Activated naive CD8-positive, alpha-beta T cell treated with anti-CD3 and anti-CD28 coated beads, Interleukin-2, amount 50 U/mL, for 24 hours (primary cell): ENCODE measurements at places on chromosomes 7 and 10.

GRCh38 chr10:29734962-29735627, 100.3 kb upstream of the SVIL start:
- peak; percentile 59 for DNase-seq
- peak overlapping the region; percentile 83 for H3K4me3 ChIP-seq
- peaks cover 17% of the 10 kb centered on the region for H3K27me3 ChIP-seq

GRCh38 chr10:19325581-19325980, 277.0 kb downstream of the MALRD1 start:
- no peaks in the 10 kb centered on the region for H3K4me1 ChIP-seq
- H3K36me3 ChIP-seq, result no peaks in the 10 kb centered on the region
- DNase-seq, result no peak
- H3K4me3 ChIP-seq, result no peak overlapping the region
- H3K27me3 ChIP-seq, result no peaks in the 10 kb centered on the region
- no peak overlapping the region for H3K27ac ChIP-seq

- DNase-seq, result no peak
- H3K4me1 ChIP-seq, result peaks cover 59% of the 10 kb centered on the region
- H3K27ac ChIP-seq, result peak overlapping the region; percentile 99
- H3K27me3 ChIP-seq, result peaks cover 2% of the 10 kb centered on the region
- H3K4me3 ChIP-seq, result peak overlapping the region; percentile 98
Measured at GRCh38 chr7:108568801-108569380, 615 bp downstream of the THAP5 start.

DNA sequence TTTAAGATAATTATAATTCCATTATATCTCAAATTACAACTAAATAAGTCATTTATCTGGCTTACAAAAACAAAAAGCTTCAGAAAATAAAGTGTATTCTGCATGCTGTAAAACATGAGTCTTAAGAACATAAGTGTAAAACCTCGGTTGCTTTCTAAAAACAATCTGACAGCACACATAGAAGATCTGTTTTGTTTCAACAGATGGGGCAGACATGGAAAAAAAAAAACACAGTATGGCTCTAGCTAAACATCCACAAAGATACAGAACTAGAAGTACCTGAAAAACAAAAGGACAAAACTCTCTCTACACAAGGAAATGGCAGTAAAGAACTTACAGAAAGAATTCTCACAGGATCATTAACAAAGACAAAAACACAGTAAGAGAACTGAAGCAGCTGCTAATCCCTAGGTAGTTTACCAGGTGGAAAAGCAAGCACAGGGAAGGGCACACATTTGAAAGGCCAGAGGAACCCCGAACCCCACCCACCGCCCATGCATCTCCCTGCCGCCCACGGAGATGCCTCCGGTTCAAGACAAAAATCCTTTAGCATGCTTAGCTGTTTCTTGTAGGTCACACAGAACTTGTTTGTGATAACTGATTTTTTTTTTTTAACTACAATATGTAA, 42.5 kb downstream of the DLD start:
- H3K27ac ChIP-seq, result no peak overlapping the region
- no peak for DNase-seq
- peaks cover 5% of the 10 kb centered on the region for H3K36me3 ChIP-seq
- H3K4me3 ChIP-seq, result no peak overlapping the region
- H3K4me1 ChIP-seq, result peaks cover 12% of the 10 kb centered on the region

DNA sequence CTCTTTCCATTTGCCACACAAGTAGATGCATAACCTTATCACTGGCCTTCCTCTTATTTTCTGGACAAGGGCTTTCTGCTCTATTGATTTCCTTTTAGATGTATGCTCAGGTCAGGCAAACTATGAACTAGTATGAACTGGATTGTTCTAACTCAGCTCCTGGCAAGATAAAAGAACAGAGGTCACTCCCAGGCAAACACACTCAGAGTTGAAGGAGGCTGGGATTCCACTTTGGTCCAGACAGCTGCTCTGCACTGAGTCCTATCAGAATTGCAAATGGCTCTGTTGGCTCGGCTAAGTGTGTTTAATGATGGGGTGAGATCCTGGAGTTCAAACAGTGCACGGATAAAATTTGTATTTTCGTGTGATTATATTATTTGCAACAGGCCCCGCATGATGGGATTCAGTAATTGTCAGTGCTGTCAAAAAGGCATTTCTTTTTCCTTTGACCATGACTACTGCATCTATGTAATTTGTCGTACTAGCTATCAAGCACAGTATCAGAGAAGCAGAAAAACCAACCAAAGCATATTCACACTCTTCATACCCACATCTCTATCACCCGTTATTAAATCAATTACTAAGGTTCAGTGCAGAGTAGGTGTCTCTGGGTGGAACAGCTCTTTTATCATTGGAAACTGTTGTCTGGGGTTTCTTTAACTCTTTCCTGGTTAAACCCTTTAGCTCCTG, 288.1 kb upstream of the PRKCQ start:
- no peaks in the 10 kb centered on the region for H3K36me3 ChIP-seq
- peaks cover 6% of the 10 kb centered on the region for H3K4me1 ChIP-seq
- no peak for DNase-seq
- no peak overlapping the region for H3K4me3 ChIP-seq

DNA sequence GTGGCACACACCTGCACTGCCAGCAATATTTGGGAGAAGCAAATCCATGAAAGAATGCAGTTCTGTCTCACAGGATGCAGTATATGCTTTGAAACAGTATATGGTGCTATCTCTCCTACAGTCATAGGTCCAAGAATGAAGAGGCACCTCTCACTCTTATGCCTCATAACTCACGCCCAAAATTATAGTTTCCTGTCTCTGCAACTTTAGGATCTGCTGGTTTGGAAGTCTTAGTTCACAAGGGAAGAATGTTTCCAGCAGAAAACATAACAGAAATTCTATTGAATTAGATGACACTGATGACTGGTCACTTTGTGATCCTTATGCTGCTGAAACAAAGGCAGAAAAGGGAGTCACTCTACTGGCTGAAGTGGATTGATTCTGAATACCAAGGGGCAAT, 5.7 kb downstream of the C10orf67 start:
- H3K27me3 ChIP-seq, result no peaks in the 10 kb centered on the region
- H3K4me3 ChIP-seq, result no peak overlapping the region
- H3K27ac ChIP-seq, result no peak overlapping the region
- DNase-seq, result no peak
- no peaks in the 10 kb centered on the region for H3K36me3 ChIP-seq
- H3K4me1 ChIP-seq, result peaks cover 79% of the 10 kb centered on the region

DNA sequence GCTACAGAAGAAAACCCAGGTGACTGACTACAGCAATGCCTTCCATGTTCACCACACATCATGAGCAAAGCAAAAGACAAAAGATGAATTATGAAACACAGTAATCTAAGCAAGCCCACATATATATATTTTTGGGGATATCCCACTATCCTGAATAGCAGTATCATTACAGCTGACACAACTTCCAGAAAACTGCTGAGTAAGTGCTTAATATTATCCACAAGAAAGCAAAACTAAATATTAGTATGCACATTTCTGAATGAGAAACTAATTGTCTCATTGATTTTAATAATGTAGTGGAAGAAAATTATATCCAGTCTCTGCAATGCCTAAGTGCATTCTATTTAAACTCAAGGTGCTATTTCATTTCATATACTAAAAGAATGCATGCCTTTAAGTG, 14.5 kb upstream of the SLC35G1 start:
- no peaks in the 10 kb centered on the region for H3K4me1 ChIP-seq
- no peak overlapping the region for H3K27ac ChIP-seq
- H3K36me3 ChIP-seq, result no peaks in the 10 kb centered on the region
- H3K27me3 ChIP-seq, result peaks cover 22% of the 10 kb centered on the region
- DNase-seq, result no peak
- H3K4me3 ChIP-seq, result no peak overlapping the region

DNA sequence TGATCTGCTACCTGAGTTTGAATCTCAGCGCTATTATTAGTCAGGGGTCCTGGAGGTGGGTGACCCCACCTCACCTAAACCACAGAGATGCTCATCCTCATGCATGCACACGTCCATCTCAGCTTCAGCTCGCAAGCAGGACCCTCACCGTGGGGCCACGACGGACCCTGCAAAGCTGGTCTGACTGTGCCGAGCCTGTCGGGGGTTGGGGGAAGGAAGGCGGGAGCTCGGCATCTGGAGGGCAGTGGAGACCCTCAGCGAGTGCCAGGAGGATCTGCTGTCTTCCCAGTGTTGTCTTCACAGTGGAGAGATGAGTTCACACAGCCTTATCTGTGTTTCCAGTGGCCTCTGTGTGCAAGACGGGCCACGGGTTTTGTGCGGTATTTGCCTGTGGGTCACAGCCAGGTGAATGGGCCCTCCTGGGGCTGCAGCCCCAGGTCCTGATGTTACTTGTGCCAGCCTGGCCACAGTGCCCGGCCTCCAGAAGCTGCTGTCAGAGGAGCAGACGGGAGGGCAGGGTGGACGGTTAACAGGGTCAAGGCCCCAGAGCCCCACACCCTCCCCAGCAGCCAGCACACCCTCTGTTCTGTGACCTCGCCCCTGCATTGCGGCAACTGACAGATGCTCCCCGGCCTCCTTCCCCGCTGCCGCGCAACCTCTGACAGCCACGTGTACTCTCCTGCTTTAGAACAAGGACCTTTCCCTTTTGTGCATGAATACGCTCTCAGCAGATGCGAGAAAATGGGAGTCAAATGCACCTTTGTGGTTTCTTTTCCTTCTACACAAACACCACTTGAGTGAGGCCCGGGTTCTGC, 528.8 kb downstream of the DNAJB6 start:
- H3K4me1 ChIP-seq, result no peaks in the 10 kb centered on the region
- DNase-seq, result no peak
- no peaks in the 10 kb centered on the region for H3K27me3 ChIP-seq
- H3K36me3 ChIP-seq, result no peaks in the 10 kb centered on the region

DNA sequence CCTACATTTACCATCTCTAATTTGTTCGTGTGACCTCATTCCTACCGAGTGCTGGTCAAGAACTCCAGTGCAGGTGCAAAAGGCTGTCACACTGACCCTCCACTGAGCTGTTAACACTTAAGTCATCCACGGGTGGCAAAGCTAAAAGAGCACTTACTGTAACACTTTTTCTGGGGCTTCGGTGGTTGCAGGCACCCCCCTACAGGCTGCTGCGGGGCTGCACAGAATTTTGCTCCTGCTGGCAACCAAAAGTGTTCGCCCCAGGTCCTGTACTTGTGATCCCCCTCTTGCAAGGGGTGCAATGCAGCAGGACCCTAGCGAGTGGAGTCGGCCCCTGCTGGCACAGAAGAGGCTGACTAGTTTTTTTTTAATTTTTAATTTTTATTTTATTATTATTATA, 298.9 kb upstream of the CNTNAP2 start:
- H3K27me3 ChIP-seq, result no peaks in the 10 kb centered on the region
- DNase-seq, result no peak
- H3K4me1 ChIP-seq, result no peaks in the 10 kb centered on the region
- H3K4me3 ChIP-seq, result no peak overlapping the region
- no peak overlapping the region for H3K27ac ChIP-seq

DNA sequence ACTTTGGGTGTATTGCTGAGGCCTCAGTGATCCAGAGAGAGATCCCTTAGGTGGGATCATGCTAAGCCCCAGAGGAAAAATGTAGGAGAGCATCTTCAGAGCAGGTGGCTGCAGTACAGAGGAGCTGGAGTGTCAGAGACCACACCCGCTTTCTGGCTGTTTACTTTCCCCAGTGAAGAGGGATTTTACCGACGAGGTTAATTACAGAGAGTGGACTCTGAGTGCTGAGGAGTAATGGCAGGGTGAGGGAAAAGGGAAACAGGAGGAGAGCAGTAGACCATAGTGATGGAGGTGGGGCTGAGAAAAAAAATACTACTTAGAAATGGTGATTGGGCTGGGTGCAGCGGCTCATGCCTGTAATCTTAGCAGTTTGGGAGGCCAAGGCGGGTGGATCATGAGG, 43.3 kb upstream of the HBP1 start:
- H3K27ac ChIP-seq, result peak overlapping the region; percentile 80
- H3K27me3 ChIP-seq, result no peaks in the 10 kb centered on the region
- H3K4me3 ChIP-seq, result peak overlapping the region; percentile 65
- H3K4me1 ChIP-seq, result peaks cover 17% of the 10 kb centered on the region

DNA sequence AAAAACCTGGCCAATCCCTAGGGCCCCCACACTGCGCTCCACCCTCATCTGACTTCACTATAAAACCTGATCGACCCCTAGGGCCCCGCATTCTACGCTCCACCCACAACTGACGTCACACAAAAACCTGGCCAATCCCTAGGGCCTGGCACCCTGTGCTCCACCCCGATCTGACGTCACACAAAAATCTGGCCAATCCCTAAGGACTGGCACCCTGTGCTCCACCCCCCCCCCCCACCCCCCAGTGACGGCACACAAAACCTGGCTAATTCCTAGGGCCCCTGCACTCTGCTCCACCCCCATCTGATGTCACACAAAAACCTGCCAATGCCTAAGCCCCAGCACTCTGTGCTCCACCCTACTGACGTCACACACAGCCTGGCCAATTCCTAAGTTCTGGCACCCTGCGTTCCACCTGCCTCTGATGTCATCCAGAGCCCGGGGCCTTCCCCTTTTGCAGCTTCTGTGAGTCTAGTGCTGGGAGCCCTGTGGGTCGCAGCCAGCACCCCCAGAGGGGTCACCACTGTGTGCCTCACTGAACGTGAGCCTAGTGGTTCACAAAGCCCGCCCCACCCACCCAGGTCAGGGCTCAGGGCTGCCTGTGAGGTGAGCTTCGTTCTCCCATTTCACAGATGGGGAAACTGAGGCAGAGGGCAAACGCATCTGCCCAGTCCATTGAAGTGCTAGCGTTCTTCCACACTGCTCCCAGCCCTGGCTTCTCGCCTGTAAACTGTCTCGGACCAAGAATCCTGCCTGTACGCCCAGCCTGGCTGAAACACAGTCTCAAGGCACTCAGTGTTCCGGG, 40.6 kb downstream of the MICALL2 start:
- H3K27me3 ChIP-seq, result peaks cover 14% of the 10 kb centered on the region
- no peak overlapping the region for H3K4me3 ChIP-seq
- no peak for DNase-seq
- H3K4me1 ChIP-seq, result peaks cover 28% of the 10 kb centered on the region
- no peaks in the 10 kb centered on the region for H3K36me3 ChIP-seq

DNA sequence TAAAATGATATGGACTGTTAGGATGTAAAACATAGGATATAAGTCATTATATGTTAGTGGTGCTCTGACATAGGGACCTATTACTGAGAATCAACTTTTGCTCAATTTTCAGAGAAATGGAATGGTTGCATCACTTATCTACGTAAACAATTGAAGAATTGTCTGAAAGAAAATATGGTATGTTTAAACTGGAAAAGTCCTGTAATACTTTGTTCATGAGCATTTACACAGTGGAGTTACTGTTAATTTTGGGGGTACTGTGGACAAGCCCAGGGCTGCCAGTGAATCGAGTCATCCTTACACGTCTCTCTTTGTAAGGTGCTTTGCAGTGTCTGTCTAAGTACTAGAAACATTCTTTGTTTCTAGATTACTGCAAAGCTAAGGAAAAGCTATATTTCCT, 152.0 kb downstream of the ZNF22 start:
- no peak overlapping the region for H3K4me3 ChIP-seq
- H3K27me3 ChIP-seq, result no peaks in the 10 kb centered on the region
- no peak overlapping the region for H3K27ac ChIP-seq
- no peak for DNase-seq

DNA sequence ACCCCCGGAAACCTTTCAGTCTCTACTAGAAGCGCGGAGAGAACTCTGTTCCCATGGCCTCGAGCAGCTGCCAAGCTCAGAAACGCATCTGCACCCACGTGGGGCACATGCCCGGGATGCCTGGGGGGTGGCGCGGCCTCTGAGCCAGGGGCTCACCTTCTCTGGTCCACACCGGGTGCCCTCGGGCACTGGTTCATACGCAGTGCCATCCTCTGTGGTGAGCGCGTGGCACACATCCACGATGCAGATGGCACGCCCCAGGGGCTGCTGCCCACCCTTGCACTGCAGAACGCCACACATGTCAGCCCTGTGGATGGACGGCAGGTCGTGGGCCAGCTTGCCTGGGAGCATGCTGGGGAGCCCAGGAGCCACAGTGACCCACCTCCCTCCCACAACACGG, 6.5 kb downstream of the ADAM8 start:
- H3K36me3 ChIP-seq, result peaks cover 2% of the 10 kb centered on the region
- DNase-seq, result no peak
